Suppressor macrophage treated with lipopolysaccharide for 1 hour (primary cell): ENCODE measurements at places on chromosomes 7 and 10.

DNA sequence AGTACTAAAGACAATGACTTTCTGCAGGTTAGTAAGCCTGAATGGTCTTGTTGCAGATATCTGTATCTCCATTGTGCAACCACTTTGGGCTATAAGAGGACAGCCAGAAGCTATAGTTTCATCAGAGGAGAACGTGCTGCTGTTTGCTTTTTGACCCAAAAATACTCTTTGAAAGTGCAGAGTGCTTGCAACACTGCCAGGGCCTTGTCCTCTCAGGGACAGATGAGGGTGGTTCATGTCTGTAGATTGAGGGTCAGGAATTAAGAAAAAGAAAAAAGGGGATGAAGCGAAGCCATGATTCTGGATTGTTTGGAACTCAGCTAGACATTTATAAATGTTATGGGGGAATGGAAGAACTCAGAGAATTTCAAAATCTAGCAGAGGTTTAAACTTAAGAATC, 212.5 kb downstream of the SEC23IP start:
- DNase-seq = no peak

DNA sequence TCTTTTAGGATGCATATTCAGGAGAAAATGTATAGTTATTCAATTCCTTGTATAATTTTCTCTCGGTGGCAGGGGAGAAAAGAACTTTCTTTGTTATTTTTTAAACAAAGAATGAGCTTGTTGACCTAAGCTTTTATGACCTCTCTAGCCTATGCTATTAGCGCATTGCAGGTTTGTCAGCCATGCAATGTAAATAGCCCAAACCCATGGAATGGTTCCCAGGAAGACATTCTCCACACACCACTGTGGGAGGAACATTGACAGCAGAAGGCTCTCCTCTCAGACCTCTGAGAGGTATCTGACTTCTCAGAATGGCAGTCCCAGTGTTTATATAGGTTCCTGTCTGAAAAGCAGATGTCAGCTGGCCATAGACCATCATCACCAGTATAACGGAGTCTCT, 19.6 kb upstream of the AGBL3 start:
- DNase-seq = no peak

DNA sequence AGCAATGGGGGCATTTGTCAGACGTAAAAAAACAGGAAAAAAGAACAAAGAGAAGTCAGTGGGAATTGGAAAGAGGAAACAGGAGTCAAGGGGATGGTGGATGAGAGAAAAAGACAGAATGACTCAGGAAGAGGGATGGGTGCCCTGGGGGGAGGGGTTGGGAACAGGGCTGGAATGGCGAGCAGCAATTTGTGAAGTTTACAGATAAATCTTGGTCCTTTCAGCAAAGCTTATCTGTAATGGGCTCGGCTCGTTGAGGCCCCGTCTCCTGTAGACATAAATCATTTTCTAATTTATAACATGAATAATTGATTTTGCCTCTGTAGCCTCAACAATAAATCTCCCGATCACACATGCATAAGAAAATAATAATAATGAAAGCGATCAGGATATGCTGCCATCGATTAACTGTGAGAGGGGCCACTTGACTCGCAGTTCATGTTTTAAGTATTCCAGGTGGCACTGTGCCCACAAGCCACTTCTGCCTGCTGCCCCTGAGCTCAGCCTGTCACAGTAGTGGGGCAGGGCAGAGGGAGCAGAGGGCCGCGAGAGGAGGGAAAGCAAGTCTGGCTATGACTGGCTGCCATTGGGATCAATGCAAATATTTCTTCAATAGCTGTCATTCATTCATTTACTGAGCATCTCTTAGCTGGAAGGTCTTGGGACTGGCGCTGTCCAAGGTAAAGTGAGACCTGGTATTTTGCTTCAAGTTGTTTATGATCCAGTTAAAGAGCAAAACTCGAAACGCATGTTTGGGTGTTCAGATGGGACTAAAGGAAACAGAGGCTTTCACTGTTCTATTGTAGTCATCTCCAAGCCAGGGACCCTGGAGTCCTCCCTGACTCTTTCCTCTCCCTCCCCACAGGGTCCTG, 47.4 kb upstream of the R3HCC1L start:
- DNase-seq = no peak

DNA sequence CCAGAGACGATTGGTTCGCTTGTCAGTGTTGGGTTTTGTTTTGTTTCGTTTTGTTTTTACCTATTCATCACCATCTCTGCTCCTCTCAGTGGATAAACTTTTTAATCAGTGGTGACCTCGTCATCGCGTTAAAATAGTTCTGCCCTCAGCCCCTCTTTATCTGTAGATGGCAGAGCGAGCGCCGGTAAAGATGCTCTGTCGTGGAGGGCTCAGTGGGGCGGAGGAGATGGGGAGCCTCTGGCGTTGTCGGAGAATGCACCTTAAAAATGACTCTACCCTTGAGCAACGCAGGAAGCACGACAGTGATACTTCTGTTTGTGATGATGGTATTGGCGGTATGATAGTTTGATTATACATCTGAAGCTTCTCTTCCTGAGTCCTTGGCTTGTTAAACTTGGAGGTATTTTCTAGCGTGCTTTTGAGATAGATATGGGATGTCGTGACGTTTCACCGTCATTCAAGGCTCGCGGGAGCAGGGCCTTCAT, 554 bp downstream of the CSGALNACT2 start:
- DNase-seq = peak; percentile 57

GRCh38 chr10:75016325-75016724, 95.1 kb upstream of the SAMD8 start:
- no peak for DNase-seq

- no peak for DNase-seq
These were observed 86.5 kb upstream of the LRRN3 start for GRCh38 chr7:111004310-111004901.

- no peak for DNase-seq
These were observed 443.4 kb upstream of the ANKRD30A start for GRCh38 chr10:36681751-36682632.

GRCh38 chr10:97140902-97141745, 44.6 kb downstream of the SLIT1 start:
- DNase-seq = no peak

DNA sequence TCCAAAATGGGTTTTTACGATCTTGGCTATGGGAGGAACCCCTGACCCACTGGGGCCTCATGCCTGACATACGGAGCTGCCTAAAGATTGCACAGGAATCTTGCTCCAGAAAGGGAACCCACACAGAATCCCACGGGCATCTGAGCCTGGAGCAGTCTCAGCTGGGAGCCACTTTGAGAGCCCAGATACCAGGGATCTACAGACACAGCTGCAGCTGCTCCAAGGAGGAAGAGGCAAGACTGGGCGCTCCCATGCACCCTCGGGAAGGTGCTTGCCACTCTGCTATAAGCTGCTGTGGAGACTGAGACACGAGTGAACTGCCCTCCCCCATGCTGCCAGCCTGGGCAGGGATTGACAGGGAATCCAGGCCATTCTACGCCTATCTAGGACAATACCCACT, 202.5 kb downstream of the REEP3 start:
- DNase-seq = no peak

- no peak for DNase-seq
These were observed 79.6 kb downstream of the SND1 start for GRCh38 chr7:127731431-127732080.

DNA sequence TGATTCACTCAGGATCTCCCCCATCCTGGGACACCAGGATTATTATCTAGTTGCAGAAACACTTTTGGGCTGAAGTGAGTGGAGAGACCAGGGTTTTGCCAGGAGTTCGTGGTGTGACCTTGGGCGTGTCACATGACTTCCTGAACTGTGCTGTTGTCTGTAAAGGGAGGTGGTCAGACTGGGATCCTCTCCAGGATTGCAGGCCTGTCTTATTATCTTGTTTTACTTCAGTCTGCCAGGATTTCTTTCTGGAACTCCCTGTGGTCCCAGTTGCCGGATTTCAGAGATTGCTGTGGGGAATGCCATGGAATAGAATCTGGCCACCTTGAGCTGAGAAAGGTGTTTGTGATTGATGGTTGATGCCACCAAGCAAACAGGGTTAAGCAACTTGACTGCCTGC, 35.8 kb downstream of the CRCP start:
- DNase-seq = no peak

GRCh38 chr10:127018298-127018650, 113.0 kb downstream of the DOCK1 start:
- no peak for DNase-seq

- no peak for DNase-seq
These were observed 980.5 kb downstream of the LRMDA start for GRCh38 chr10:76411729-76412435.

GRCh38 chr7:147207988-147208387, 1091.4 kb downstream of the CNTNAP2 start:
- no peak for DNase-seq

DNA sequence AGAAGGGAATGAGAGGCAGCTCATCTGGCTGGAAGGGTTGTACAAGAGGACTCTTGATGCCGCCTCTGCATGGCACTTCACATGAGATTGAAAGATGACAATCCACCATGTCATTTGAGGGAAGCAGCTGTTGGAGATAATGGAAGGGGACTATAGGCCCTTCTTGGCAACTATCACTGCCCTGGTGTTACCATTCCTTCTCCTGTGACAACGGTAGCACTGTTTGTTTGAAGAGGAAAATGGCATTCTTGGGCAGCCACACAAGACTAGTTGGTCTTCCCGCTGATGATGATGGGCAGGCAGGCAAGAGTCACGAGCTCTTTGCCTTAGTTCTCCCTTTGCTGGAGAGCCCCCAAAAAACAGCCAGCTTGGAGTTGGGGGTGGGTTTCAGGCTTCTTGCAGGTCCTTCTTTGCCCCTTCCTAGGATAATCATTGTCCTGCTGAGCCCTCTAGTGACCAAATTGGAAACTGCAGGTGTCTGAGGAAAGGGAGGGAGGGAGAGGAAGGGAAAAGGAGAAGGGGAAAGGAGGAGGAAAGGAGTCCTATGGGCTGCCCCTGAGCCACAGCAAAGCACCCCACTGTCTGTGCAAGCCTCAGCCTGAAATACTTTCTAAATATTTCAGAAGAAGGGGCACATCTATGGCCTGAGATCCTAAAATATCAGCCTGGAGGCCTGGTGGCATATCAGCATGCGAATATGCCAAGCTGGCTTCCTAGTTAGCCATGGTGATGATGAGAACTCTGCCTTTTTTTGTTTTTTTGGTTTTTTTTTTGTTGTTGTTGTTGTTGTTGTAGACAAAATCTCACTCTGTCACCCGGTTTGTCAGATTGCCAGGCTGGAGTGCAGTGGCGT, 165.6 kb upstream of the KMT2E start:
- DNase-seq = peak; percentile 73

GRCh38 chr7:132930881-132931280, 151.0 kb downstream of the CHCHD3 start:
- peak; percentile 1 for DNase-seq

- peak; percentile 46 for DNase-seq
These were observed 29.7 kb downstream of the STN1 start for GRCh38 chr10:103888113-103888841.
